ENCODE measurements at places on chromosomes 6 and 20.

DNA sequence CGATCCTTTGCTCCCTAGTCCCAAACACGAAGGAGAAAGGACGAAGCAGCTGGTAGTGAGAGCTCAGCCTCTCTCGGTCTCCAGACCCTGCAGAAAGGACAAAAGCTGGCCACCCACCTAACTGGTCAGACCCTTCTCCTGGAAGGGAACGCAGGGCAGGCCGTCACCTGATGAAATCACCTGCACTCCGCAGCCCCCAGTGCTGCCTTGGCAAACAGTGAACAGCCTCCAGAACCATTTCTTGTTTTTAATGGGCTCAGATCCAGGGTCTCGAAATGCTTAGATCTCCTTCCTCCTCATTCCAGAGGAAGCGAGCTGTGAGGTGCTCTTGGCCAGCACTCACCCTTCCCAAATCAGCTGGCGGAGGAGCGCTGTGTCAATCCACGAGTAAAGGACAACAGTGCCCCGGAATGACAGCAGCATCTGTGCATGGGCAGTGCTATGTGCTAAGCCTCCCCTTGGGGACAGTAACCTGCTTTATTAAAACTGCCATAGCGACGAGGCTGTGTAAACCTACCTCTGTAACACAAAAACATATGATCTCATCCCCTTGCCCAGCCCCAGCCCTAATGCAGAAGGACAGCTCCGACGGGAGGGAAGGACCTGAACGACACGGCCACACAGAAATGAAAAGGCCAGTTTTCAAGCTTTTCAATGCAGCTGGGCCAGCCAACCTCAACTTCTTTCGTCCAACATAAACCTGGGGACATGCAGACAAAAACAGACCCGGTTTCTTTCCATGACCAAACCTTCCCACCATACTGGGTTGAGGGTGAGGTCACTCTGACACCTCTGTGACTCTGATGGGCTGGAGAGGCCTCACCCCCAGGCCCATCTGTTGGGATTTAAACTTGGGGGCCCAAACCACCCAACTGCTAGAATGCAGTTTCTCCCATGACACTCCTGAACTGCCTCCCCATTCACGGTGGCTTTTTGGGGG is 43.3 kb downstream of the SULF2 start:
- no peak for DNase-seq

GRCh38 chr6:170553534-170554012 is 466 bp upstream of the PSMB1 start:
- DNase-seq: no peak

- DNase-seq: no peak
These were observed 12.7 kb downstream of the ELOVL5 start for GRCh38 chr6:53336070-53336469.

DNA sequence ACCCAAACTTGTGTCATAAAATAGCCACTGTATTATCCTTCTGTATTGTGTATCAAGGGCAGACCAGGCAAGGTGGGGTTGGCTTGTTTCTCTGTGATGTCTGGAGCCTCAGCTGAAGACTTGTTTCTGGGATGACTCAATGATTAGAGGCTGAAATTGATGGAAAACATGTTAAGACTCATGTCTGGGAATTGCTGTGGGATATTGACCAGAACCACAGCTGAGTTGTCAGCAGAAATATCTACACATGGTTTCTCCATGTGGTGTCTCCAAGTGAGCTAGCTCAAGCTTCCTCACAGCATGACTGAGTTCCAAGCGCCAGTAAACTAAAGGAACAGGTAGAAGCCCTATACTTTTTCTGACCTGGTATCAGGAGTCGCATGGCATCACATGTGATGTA is 128.5 kb upstream of the SYNDIG1 start:
- DNase-seq: no peak

DNA sequence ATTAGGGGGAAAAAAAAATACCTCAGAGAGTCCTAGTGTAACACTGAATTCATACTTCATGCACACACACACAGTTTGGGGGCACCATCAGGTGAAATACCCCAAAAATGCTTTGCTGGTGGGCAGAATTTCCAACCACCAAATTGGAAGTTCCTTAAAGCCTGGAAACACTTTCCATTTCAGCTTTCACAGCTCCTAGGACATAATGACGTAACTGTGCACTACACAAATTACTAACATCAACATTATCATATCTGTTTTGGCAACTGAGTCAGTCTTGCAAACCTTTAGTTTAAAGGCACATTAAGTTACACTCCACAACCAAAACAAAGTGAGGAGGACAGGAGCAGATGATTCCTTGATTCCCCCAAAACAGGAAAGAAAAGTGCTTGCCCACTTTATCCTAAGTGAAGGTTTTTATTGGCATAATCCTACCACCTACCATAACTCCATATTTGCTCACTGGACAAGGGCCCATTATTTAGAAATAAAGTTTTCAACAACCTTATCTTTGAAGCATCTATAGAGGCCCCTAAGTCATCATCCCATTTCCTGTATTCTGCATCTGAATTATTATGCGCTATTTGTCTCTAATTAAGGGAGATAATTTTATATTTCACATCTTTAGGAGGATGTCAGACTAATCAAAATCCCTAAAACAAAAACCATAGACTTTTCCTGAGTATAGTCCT is 3.4 kb downstream of the MBOAT1 start:
- no peak for DNase-seq

DNA sequence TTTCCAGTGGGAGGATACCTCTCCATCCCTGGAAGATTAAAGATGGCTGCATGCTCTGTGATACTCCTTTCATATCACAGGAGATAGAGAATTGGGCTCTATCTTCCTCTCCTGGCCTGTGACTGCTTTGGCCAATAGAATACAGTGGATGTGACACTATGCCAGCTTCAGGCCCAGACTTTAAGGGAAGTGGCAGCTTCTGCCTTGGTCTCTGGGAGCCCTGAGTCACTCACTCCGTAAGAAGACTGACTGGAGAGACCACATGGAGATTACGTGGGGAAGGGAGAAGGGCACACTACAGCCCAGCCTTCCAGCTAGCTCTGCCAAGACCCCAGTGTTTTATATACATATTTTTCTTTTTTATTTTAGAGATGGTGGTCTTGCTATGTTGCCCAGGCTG is 10.4 kb upstream of the MMP9 start:
- DNase-seq: no peak

- DNase-seq: no peak
These were observed 62.0 kb downstream of the KCNS1 start for GRCh38 chr20:45038745-45039474.

DNA sequence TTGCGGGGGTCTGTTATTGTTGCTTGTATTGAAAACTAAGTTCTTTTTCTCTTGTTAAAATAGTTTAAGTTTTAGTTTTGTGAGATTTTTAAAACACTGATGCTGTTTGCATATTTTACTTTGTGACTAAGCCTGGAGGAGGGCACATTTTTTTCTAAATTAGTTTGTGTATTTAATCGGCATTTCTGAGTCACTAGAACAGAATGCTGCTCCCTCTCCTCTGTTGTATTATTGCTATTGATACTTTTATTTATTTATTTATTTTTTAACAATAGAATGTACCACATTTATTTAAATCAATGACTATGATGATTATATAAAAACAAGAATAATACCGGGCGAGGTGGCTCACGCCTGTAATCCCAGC is 5.1 kb upstream of the FAM50B start:
- no peak for DNase-seq

DNA sequence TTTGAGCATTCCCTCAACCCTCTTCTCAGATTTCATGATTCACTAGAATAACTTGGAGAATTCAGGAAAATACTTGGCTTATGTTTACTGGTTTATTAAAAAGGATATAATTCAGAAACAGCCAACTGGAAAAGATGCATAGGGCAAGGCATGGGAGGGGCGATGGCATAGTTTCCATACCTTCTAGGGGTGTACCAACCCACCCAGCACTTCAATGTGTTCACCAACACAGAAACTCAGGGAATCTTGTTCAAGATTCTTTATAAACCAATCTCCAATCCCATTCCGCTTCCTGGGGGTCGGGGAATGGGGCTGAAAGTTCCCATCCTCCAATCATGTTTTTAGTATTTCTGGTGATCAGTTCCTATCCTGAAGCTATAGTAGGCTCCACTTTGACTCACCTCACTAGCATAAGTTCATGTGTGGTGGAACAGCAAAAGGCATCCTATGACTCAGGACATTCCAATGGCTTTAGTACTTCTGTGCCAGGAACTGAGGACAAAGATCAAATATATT is 164.4 kb downstream of the SIM1 start:
- no peak for DNase-seq

DNA sequence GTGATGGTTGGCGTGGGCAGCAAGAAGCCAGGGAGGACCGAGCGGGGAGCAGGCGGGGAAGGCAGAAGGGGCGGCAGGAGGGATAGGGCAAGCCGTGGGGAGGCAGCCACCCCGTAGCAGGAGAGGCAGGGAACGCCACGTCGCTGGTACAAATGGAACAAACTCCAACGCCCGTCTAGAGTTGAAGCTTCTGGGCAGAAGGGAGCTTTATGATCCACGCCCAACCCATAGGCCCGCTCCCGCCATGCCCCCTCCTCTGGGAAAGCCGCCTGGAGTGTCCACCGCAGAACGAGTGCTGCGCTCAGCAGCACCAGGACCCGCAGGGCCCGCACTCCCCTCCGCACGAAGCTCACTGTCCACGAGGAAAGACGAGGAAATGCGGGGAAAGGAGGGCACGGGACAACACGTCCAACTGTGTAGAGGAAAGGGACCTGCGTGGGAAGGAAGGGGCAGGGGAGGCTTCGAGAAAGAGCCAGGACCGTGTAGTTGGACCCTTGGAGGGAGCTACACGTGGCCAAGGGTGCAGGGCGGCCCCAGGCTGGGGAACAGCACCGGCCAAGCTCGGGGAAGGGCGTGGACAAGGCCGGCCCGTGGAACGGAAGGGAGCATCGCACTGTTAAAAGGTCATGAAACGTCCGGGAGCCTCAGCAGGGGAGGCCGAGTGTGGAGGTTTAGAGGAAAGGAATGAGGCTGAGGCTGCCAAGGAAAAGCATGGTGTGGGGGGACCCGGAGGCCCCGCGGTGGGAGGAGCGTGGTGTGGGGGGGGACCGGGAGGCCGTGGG is 204.0 kb downstream of the DLL1 start:
- no peak for DNase-seq

GRCh38 chr6:156876302-156876701 is 99.1 kb downstream of the ARID1B start:
- DNase-seq: no peak

GRCh38 chr6:111604259-111605099 is 1.2 kb downstream of the TRAF3IP2 start:
- no peak for DNase-seq

- no peak for DNase-seq
These were observed 78.1 kb downstream of the CDH26 start for GRCh38 chr20:60036346-60036745.

DNA sequence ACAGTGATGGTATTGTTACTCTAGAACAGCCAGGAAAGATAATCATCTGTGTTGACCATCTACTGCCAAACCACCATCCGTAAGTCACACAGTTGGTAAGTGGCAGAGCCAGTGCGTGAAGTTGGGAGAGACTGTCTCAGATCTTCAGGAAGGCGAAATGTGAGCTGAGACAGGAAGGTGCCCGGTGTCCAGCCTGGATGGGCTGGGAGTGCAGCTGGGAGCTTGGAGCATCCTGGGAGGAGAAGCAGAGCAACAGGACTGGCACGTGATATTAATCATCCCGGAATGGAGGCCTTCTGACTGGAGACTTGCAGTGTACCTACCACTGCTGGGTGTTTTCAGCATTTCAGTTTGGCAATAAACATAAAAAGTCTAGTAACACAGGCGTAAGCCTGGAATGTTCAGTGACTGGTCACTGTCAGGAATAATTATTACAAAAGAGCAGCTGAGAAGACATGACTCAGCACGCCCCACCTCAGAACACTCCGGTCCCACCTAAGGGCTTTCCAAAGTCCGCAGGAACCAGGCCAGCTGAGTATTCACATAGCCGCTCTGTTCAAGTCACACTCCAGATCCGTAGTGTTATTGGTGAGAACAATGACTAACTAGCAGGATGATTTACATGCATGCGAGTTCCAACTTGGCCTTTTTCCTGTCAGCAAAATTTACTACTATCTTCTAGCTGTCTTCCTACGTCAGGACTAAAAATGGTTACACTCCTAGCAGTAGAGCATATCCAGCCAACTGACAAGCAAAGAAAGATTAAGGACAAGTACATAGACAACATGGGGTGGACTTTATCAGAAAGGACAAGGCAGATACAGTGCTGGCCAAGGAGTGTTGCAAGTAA is 45.1 kb upstream of the PNRC1 start:
- DNase-seq: no peak

DNA sequence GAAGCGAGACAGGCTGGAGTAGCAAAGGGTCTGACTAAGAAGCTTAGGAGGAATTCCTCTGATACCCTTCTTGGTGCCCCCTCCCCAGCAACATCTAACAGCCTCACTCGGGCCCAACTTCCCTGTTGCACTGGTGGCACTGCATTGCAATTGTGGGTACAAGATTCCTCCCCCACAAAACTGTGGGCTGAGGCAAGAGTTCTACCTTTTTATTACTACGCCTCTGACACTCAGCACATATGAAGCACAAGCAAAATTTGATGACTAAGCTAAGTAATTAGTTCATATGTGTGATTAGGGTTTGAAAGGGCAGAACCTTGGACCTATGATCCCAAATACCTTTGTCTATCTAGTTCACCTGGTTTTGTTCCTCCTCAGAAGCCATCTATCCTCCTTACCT is 83.5 kb downstream of the ZHX3 start:
- no peak for DNase-seq

- no peak for DNase-seq
These were observed 999 bp upstream of the EHMT2 start for GRCh38 chr6:31898383-31899011.

GRCh38 chr20:44861531-44862006 is 23.9 kb upstream of the YWHAB start:
- no peak for DNase-seq

GRCh38 chr6:125157725-125158124 is 4.2 kb downstream of the TPD52L1 start:
- no peak for DNase-seq

GRCh38 chr6:26235302-26235670 is 129.7 kb upstream of the BTN3A2 start:
- no peak for DNase-seq

DNA sequence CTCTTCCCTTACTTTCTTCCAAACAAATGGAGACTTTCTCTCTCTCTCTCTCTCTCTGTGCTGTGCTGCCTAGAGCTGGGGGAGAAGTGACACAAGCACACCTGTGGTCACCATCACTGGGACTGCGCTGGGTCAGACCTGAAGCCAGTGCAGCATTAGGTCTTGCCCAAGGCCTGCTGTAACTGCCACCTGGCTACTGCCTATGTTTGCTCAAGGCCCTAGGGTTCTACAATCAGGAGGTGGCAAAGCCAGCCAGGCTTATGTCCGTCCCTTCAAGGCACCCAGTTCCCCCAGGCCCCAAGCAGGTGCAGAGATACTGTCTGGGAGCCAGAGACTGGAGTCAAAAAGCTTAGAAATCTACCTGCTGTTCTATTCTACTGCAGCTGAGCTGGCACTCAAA is 49.4 kb upstream of the TOP1 start:
- DNase-seq: no peak

- DNase-seq: no peak
These were observed 113.8 kb downstream of the CEBPB start for GRCh38 chr20:50304501-50304856.

- DNase-seq: no peak
These were observed 19.4 kb downstream of the KCNK15 start for GRCh38 chr20:44765091-44765490.

All from activated gamma-delta T cell (primary cell).